Activated naive CD8-positive, alpha-beta T cell treated with anti-CD3 and anti-CD28 coated beads, Interleukin-2, amount 10 ng/mL, durations not matched to agents 7 days and 5 days (primary cell): ENCODE measurements at places on chromosomes 7 and 10. TPM values are rescaled to one million over a fixed set of nuclear protein-coding genes. Genes with fewer than 3 reads are reported as not detected.

- no peak for DNase-seq
- H3K27ac ChIP-seq = peak overlapping the region; percentile 16
- no peak overlapping the region for H3K4me3 ChIP-seq
- H3K27me3 ChIP-seq = no peaks in the 10 kb centered on the region
Measured at GRCh38 chr7:143256932-143257331, 6.3 kb upstream of the GSTK1 start.

Gene SLC13A1
- total RNA-seq = not detected

Gene HMX3
- total RNA-seq = not detected

GRCh38 chr10:132404169-132404880 lies 7.3 kb downstream of the PWWP2B start:
- DNase-seq = no peak
- H3K27ac ChIP-seq = no peak overlapping the region
- H3K27me3 ChIP-seq = no peaks in the 10 kb centered on the region

DNA sequence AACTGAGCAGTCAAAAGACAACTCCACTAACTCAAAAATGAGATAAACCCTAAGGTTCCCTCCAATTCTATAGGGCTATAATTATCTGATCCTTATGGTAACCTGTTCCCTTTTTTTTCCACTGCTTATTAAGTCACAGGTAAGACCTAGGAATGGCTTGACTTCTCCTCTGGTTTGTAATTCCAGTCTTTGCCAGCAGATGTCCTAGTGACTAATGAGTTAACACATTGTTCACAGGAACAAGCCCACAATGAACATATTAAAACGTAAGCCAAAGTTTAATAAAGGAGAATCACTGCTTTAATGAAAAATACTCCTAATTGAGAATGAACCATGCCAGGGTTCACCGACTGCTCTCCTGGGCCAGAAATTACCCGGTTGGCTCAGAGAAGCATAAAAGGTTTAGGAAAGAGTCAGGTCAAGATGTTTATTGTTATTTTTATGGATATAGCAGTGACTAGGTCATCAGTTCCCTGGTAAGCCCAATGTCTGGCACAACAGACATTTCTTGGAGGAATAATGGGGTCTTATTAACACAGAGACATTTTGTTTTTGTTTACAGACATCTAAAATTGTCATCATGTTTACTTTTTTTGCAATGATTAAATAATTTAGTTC lies 120.1 kb downstream of the ELAPOR2 start:
- H3K4me1 ChIP-seq = no peaks in the 10 kb centered on the region
- no peak for DNase-seq
- H3K27ac ChIP-seq = no peak overlapping the region
- H3K36me3 ChIP-seq = no peaks in the 10 kb centered on the region
- peaks cover 7% of the 10 kb centered on the region for H3K27me3 ChIP-seq
- no peak overlapping the region for H3K4me3 ChIP-seq
